ENCODE measurements at places on chromosomes 3 and 15.

- DNase-seq: no peak
Measured at GRCh38 chr15:42915654-42916315, 4.8 kb downstream of the TTBK2 start.

DNA sequence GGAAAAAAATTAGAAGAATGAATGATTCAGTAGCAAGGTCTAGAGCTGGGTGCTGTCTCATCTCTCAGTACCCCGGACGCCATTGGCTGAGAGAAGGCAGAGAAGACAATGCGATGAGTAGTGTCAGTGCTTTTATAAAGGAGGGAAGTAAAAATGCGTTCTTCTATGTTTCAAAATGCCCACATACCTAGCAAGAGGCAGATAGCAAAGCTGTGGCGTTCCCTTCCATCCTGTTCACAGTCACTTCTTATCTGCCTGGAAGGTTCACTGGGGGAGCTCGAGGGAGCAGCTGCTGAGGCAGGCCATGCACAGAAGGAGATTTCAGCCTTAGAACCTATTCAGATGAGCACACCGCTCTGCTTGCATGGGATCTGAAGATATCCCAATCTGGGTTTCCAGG, 234.0 kb downstream of the RPLP1 start:
- no peak for DNase-seq

DNA sequence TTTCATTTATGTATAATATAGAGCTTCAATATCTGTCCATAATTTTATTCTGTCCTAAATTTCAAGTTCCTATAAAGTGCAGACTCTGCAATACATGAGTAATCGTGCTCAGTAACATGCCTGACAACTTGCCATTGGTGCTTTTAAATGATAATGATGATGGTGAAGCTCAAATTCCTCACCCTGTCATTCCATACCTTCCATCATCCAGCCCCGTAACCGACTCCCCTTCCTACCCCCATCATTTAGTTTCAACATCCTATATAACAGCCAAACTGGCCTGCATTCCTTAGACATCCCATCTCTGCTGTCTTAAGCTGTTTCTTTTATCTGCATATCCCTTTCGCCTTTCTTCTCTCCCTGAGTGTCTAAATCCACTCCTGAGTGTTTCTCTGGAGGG, 67.2 kb upstream of the DLG1 start:
- no peak for DNase-seq

DNA sequence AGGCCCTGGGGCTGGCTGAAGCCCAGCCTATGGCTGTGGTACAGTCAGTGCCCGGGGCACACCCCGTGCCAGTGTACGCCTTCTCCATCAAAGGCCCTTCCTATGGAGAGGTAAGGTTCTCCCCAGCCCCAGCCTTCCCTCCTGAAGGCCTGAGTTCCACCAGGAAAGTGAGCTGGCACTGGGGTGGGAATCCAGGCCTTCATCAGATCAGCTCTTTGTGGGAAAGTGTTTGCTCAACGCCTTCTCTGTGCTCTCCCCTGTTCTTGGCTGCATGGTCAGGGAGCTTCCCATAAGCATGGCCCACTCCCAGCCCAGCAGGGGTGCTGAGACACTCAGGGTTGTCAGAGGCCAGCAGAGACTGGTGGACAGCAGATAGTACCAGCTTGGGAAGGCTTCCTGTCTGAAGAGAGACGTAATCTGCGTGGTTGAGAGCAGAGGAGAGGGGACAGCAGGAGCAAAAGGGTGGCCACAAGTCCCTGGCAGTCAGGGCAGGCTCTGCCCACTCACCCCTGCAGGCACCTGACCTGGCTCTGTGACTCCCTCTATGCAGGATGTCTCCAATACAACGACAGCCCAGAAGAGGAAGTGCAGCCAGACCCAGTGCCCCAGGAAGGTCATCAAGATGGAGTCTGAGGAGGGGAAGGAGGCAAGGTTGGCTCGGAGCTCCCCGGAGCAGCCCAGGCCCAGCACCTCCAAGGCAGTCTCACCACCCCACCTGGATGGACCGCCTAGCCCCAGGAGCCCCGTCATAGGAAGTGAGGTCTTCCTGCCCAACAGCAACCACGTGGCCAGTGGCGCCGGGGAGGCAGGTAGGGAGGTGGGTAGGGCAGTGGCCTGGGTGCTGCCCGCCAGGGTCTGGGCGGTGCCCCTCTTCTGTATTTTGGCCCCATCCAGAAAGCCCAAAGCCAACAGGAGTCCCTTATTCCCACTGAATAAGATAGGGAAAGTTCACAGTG, 38.4 kb downstream of the PML start:
- no peak for DNase-seq

GRCh38 chr15:59174835-59175831, 31.5 kb upstream of the LDHAL6B start:
- no peak for DNase-seq

DNA sequence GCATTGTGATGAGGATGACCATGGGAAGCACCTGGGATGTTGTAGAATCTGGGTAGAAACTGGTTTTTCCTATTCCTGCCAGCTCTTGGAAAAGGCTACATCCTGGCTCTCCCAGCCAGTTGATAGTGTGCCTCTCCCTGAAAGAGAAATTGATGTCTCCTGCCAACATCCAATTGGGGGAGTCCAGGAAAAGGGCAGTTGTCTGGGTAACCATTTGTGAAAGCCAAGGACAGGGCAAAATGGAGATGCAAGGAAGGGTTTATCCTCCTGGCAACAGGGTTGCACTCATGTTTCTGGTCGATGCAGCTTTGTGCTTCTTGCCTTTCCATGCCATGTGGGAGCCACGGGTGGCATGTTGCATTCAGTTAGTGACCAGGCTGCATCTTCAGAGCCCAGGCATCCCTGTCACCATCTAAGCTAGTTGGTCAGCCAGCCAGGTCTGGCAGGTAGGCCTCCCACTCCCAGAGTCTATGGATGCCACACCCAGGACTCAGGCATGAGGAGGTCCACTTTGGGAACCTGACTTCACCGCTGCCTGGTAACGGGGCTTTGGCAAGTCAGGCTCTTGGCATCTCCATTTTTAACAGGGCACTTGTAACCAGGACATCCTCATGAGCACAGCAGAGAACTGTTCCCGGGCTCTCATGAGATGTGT, 153.5 kb downstream of the DNAJB8 start:
- DNase-seq: no peak

- DNase-seq: no peak
Measured at GRCh38 chr3:46711760-46712159, 5.9 kb downstream of the PRSS50 start.

GRCh38 chr3:4413467-4413866, 53.6 kb downstream of the SUMF1 start:
- no peak for DNase-seq

DNA sequence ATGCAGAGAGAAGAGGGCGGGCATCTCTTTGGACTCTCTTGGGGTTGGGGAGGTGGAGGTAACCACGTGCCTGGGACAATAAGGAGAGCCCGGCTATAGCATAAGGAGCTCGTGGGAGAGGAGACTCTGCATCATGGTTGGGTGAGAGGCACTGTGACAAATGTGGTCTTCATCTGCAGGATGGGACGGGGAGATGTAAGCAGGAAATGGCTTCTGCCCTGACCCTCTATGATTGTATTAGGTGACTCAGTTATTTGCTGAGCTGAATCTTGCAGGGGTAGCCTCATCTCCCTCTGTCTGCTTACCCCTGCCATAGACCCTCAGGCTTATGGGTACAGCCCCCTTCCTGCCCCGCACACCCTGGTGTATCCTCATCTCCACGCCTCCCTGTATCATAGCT, 48.7 kb downstream of the CORO2B start:
- DNase-seq: no peak

- no peak for DNase-seq
Measured at GRCh38 chr3:77039606-77040171, at the start of gene ROBO2. Gene ROBO2 (plus strand): TSS chr3:77040099. CDS start chr3:77040786, 687 bp downstream.

DNA sequence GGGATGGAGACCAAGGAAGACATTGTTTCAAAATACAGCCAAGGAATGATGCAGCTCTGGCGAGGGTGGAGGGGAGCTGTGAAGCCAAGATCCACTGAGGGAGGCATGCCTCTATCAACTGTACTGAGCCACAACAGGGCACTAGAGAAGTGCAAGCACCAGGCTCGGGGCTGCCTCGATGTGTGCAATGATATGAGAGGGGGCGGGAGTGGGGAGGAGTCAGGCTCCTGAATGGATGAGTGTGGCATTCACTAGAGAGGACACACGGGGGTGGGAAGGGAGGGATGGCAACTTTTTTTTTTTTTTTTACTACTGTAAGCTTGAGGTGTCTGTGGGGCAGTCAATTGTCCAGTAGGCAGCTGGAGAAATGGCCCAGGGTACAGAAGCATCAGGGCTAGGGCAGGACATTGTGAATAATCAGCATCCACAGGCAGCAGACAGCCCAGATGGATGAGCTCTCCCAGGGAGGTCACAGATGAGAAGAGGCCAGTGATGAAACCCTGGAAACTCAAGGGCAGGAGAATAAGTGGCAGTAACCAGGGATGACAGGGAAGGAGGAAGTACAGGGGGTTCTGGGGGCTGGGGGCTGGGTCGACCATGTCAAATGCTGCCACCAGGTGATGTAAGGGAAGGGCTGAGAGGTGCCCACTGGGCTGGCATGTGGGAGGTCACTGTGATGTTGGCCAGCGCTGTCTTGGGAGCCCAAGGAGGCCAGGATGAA, 5.9 kb downstream of the STOML1 start:
- no peak for DNase-seq

GRCh38 chr3:137103739-137104138, 146.0 kb downstream of the IL20RB start:
- no peak for DNase-seq

DNA sequence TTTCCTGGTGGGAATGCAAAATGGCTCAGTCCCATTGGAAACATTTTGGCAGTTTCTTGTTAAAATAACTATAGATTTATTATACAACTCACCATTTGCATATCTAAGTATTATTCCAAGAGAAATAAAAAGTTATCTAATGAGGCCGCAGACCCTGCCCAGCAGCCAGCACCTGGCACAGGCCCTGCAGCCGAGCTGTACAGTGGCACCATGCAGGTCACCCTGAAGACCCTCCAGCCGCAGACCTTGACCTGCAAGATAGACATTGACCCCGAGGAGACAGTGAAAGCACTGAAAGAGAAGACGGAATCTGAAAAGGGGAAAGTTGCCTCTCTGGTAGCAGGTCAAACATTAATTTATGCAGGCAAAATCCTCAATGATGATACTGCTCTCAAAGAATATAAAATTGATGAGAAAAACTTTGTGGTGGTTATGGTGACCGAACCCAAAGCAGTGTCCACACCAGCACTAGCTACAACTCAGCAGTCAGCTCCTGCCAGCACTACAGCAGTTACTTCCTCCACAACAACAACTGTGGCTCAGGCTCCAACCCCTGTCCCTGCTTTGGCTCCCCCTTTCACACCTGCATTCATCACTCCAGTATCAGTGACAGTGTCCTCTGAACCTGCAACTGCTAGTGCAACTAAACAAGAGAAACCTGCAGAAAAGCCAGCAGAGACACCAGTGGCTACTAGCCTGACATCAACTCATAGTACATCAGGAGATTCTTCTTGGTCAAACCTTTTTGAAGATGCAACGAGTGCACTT, 113.5 kb upstream of the SATB1 start:
- no peak for DNase-seq

- no peak for DNase-seq
Measured at GRCh38 chr15:56804279-56804678, 71.0 kb upstream of the ZNF280D start.

GRCh38 chr15:99167640-99168039, 62.8 kb downstream of the SYNM start:
- DNase-seq: no peak

DNA sequence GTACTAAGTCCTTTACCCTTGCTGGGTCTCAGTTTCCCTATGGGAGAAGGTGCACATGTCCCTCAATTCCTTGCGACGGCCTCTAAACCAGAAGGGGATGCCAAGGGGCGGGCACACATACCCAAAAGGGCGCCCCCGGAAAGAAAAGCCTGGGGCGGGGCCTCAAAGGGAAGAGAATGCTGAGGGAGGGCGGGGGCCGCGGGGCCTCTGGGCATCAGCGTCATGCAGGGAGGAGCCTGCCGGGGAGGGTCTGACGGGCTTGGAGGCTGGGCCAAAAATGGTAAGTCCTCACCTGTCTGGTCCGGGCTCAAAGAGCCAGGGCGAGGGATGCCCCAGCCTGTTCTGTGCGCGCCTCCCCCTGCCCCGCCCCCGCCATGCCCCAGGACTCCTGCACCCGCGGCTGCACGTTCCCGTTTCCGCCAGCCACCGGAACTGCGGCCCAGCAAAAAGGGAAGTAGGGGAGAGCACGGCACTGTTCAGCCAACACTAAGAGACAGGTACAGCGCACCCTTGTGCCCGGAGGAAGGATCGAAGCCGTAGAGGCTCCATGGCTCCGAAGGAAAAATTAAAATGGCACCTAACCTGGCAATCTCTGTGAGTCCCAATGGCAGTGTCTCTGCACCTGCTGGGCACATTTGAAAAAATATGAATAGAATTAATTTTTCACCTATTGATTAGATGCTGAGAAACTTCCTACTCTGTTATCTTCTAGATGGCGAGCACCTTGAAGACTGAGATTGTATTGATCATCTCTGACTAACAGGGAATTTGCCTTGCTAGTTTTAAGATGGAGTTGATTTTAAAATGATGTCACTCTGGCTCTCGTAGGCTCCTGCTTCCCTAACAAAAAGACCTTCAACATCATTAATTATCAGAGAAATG, at the start of gene DET1:
TSS of gene DET1 (minus strand) at position 434 of the 882 bp plus-strand sequence. CDS start 14,976 bp downstream, outside the sequence.
- DNase-seq: peak; percentile 92

GRCh38 chr3:32200490-32200889, 38.0 kb upstream of the CMTM8 start:
- no peak for DNase-seq

DNA sequence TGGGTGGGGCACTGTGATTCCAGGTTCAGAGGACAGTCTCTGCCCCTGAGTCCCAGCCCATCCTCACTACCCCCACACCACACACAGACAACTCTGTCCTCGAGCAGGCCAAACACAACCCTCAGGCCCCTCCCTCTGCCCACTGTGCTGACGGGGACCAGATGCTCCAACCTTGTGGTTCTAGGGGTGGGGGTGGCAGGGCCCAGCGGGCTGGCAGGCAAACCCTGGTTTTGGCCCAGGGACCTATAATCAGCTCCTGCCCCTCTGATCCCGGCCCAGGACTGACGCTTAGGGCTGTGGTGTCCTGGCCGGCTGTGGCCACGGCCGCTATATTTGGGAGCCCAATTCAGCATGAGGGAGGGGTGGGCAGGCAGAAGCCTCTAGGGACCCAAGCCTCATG, 5.0 kb upstream of the MYL3 start:
- no peak for DNase-seq

- no peak for DNase-seq
Measured at GRCh38 chr3:49593041-49593440, 38.8 kb downstream of the BSN start.

DNA sequence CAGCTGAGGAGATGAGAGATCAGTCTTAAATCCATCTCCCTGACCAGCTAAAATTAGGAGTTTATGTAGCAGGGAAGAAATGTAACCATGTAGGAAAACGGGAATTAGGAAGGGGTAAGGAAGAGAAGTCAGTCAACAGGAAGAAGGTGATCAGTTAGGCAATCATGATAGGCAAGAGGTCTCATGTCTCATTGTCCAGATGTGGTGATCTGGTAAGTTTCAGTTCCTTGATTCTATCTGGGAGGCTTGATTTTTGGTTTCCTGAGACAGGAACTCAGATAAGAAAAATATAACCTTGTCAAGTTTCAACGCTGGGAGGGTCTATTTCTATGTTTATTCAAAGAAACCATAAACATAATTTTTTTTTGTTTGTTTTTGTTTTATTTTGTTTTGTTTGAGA, 40.3 kb upstream of the TBC1D5 start:
- no peak for DNase-seq
